Inflammatory macrophage (primary cell): ENCODE measurements at places on chromosomes 4 and X.

DNA sequence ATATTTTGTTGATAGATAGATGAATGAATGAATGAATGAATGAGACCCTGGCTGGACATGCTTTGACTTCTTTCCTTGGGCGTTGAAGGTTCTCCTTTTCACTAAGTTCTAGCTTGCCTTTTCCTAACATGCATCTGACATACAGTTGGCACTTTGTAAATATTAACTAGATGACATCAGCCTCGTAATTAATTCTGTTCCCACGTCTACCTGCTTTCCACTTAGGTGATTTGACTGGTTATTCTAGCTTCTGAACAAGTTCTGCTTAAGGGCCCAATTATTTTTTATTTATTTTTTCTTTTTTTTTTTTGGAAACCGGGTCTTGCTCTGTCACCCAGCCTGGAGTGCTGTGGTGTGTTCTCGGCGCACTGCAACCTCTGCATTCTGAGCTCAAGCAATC is 13.9 kb upstream of the RASL11B start:
- DNase-seq: no peak

DNA sequence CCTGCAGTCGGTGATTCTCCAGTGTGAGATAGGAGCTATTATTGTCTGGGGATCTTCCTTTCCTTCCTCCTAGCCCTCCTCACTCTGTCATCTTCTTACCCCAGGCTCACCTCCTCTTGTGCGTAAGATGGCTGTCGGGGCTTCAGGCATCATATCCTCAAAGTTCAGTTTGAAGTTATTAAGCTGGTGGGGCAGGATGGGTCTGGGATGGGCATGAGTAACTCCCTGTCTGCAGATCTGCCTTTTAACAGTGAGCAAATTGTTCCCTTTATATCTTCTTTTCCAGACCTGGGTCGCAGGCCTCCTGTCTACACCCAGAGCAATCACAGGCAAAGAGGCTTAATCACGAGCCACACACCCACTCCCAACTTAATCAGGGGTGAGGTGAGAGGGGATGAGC is 900 bp upstream of the MTMR1 start:
- DNase-seq: no peak

DNA sequence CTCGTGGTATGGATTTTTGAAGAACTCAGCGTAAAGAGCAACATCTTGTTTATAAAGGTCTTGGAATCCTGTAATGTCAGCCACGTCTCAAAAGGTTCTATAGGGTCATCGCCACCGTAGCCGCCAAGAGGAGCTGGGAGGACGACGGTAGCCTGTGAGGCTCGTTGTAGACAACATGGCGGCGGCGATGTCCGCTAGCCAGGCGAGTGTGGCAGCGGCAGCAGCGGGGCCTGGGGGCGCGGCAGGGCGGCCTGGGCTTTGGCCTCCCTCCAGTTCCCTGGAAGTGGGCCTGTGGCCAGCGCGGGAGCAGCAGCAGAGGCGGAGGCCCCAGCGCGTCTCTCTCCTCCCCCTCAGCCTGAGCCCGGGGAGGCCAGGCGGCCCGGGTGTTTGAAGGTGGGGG is 143.5 kb upstream of the PBDC1 start:
- no peak for DNase-seq

- no peak for DNase-seq
Measured at GRCh38 chr4:186472948-186473347, 82.4 kb downstream of the MTNR1A start.

DNA sequence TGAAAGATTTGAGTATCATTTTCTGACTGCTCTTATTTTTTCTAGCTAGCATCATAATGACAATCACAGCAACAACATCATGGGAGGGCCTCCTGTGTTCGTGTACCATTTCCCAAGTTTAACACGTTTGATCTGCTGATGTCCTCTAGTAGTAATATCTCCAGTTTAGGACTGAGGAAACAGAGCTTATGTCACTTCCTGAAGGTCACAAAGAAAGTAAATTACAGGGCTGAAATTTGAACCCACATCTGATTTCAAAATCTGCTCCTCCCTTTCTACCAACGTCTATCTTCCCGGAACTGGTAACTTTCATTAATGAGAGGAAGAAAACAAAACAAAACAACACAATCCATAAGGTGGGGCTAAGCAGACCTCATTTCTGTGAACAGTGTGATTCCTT is 302.7 kb downstream of the PACRGL start:
- DNase-seq: no peak

DNA sequence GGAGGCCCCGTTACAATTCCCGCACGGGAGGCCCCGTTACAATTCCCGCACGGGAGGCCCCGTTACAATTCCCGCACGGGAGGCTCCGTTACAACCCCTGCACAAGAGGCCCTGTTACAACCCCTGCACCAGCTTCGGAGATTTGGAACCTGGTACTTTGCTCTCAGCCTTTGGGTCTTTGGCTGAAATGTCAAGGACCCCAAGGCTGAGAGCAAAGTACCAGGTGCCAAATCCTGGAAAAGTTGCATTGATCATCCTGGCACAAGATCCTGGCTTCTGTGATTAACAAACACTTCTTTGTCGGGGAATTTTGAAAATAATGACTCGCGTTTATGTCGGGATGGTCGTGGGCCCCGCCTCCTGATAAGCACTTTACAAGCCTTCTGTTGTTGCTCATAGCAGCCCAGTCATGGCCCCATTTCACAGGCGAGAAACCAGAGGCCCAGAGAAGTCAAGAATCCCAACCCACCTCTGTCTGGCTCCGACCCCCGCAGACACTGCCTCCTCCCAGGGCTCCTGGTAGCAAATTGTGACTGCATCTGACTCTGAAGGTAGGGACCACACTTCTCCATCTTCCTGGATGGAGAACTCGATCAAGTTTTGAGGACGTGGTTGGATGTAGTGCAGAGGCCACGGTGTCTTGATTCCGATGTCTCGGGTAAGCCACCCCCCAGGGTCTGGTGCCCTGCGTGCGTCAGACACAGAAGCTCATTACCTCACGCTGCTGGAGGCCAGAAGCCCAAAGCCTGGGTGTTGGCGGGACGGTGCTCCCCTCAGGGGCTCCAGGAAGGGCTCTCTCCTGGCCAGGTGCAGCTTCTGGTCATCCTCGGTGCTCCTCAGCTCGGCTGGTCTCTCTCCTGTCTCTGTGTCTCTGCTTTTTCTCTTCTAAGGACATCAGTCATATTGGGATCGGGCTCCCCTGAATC is 60.3 kb downstream of the ADRA2C start:
- DNase-seq: no peak

DNA sequence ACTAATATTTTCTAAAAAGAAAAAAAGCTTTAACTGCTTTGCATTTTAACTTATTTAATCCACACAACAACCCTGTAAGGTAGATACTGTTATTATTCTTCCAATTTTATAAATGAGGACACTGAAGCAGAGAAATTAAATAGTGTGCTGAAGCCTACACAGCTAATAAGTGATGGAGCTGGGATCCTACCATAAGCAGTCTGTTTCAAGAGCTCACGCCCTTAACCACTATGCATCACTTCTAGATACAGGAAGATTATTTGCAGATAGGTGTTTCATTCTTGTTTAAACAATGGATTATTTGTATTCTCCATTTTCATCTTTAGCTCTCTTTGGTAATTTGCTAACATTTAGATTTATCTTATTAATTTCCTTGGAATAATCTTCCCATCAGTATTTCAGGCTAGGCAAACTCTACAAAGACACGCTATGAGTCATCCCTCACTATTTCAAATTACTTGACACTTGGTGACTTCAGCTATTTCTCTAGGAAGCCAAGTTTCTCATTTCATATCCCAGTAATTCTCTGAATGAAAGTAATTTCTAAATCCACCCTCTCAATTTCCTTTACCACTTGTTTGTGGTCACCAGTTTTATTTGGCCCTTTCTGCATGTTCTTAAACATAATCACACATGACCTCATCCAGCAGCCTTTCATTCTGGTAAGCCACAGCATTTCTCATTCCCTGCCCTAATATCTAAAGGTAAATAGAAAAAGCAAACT is 67.3 kb downstream of the ASB9 start:
- DNase-seq: no peak

GRCh38 chr4:122588453-122589238 is 32.2 kb downstream of the IL21 start:
- peak; percentile 74 for DNase-seq

GRCh38 chr4:48046059-48046458 is 29.5 kb downstream of the NIPAL1 start:
- DNase-seq: no peak

- DNase-seq: no peak
Measured at GRCh38 chr4:98586962-98587354, 71.5 kb downstream of the TSPAN5 start.

DNA sequence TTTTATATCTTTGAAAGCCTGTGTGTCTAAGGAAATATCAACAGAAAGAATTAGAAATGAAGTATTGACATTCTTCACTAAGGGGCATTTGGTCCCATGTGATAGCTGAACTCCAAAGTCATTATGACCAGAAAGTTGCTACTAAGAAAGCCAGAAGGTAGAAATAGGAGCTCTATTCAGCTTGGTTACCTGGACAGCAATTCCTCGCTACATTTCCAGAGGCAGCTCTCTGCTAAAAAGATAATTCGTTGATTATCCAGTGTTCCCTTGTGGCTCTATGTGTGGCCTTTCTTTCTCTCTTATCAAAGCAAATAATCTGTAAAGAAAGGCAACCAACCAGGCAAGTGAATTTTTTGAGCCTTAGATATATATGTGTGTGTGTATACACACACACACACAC is 341.3 kb downstream of the ADGRL3 start:
- DNase-seq: no peak

- DNase-seq: no peak
Measured at GRCh38 chr4:158459085-158459820, 62.4 kb upstream of the RXFP1 start.
